ENCODE measurements at places on chromosomes 3 and 15. TPM values are rescaled to one million over a fixed set of nuclear protein-coding genes. Genes with fewer than 3 reads are reported as not detected.

CELF6 gene
- total RNA-seq, result under 0.01 TPM

TRIM42 gene
- not detected for total RNA-seq

DNAJA4 gene
- total RNA-seq, result 3.7 TPM

RPLP1 gene
- 115 TPM for total RNA-seq

MAGI1 gene
- 59.7 TPM for total RNA-seq

TICRR gene
- 6.2 TPM for total RNA-seq

SERPINI2 gene
- total RNA-seq, result not detected
